ENCODE measurements at places on chromosomes 13 and 19. TPM values are rescaled to one million over a fixed set of nuclear protein-coding genes. Genes with fewer than 3 reads are reported as not detected.

GRCh38 chr13:94950303-94950702 is 238.0 kb upstream of the SOX21 start:
- DNase-seq = no peak

The C19orf38 gene
- not detected for total RNA-seq

- DNase-seq = no peak
Measured at GRCh38 chr13:48233889-48234488, 983 bp downstream of the ITM2B start.

DNA sequence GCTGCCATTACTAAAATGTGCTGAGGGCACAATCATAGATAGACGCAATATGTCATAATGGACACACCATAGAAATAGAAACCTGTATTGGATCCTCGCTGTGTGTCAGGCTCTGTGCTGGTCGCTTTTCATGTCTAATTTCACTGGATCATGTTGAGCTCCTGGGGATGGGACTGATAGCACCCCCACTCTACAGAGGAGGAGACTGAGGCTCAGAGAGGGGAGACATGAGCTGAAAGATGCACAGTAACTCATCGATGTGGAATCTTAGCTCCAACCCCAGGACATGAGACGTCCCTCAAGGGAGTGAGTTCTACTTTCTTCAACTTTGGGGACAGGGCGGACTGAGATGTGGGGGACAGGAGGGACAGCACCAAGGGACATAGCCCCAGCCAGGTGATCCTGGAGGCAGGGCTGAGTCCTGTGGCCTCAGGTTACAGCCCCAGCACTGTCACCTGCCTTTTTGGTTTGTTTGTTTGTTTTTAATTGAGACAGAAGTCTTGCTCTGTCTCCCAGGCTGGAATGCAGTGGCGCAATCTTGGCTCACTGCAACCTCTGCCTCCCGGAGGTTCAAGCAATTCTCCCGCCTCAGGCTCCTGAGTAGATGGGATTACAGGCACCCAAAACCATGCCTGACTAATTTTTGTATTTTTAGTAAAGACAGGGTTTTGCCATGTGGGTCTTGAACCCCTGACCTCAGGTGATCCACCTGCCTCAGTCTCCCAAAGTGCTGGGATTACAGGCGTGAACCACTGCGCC is 6.6 kb upstream of the GIPC1 start:
- no peak for DNase-seq

GRCh38 chr13:110430391-110431336 is 123.6 kb downstream of the COL4A2 start:
- no peak for DNase-seq

The VSTM1 gene
- not detected for total RNA-seq

GRCh38 chr13:74910415-74910814 is 571.6 kb downstream of the TBC1D4 start:
- peak; percentile 66 for DNase-seq

- no peak for DNase-seq
Measured at GRCh38 chr19:10069046-10069445, 17.1 kb upstream of the SHFL start.

The ZNF486 gene
- total RNA-seq = 8.4 TPM
